Left forelimb (tissue), 1 donor: ENCODE measurements at places on chromosomes 6 and 20.

DNA sequence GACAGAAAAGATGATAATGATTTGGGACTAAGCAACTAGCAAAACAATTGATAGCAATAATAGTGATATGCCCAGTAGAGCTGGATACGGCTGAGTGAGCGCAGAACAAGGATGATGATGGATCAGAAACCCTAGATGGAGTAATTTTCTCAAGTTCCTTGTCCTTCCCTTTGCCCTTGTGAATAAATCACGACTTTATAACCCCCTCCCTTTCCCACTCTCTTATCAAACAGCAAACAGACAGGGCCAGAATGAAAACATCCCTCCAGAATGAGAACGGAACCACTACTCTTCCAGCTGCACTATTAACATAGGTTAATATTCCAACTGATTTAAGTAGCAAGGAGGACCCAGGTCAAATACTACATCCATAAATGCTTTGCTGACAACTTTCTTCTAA is 1.3 kb upstream of the MTFR2 start:
- DNase-seq: no peak

- DNase-seq: no peak
Measured at GRCh38 chr20:47720636-47721427, 64.4 kb downstream of the SULF2 start.

GRCh38 chr20:5122873-5123260 is 3.1 kb upstream of the PCNA start:
- DNase-seq: no peak

GRCh38 chr6:27814665-27815424 is 97.4 kb downstream of the OR2B2 start:
- peak; percentile 84 for DNase-seq

GRCh38 chr6:88166493-88167351 is 575 bp upstream of the CNR1 start:
- DNase-seq: no peak

GRCh38 chr6:151084275-151084674 is 155.5 kb upstream of the AKAP12 start:
- no peak for DNase-seq

- no peak for DNase-seq
Measured at GRCh38 chr6:3918469-3918868, 69.3 kb downstream of the FAM50B start.

- no peak for DNase-seq
Measured at GRCh38 chr6:155936551-155936950, 480.9 kb upstream of the NOX3 start.

DNA sequence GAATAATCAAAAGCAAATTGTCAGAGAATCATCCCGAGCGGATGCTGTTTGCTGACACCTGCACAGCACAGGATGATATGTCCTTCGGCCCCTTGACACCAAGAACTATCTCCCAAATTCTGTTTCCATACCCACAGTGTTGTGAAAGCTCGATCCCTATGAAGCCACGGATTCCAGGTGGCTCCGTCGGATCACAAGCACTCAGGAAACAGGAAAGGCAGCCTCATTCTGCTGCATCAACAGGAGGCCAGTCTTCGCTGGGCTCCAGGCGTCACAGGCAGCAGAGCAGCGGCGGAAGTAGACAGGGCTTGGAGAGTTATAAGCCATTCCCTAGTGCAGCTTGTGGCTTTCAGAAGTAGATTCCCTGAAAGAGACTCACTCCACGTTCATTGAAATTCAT is 342.3 kb downstream of the C6orf118 start:
- DNase-seq: no peak

DNA sequence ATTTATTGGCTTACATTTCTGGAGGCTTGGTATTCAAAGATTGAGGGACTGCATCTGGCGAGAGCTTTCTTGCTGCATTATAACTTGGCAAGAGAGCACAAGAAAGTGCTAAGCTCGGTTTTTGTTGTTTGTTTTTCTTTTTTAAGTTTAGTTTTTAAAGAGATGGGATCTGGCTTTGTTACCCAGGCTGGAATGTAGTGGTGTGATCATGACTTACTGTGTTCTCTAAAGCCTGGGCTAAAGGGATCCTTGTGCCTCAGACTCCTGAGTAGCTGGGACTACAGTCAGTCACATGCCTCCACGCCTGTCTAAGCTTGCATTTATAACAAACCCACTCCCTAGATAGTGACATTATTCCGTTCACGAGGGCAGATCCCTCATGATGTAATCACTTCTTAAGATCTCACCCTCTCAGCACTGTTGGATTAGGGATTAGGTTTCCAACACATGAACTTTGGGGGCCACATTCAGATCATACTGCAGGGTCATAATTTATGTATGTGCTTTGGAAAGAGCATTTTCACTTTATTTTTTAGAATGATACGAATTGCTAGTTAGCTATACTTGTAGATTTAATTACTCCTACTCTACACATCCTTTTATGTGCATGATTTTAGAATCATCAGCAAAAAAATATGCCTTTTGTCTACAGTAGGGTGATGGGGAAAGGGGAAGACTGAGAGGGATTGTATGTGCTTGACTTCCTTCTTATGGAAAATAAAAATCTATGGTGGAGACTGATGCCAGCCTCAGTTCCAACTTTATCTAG is 167.8 kb downstream of the JARID2 start:
- no peak for DNase-seq

DNA sequence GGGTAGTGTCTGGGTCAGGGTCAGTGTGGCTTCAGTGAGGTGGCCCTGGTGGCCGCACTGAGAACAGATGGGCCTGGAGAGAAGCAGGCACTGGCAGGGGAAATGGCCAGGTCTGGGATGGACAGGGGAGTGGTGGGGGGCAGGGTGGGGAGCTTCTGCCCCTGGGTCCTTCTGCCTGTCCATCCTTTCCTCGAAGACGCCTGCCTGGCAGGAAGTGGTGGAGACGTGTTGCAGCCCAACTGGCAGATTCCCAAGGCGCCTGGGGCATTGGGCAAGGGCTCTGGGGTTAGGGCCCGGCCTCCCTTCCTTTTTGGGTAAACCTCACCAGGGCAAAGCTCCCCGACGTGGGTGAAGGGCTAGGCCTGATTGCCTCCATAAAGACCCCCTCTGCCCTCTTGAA is 10.4 kb downstream of the SRC start:
- DNase-seq: no peak

GRCh38 chr20:8425016-8425415 is 292.9 kb downstream of the PLCB1 start:
- no peak for DNase-seq

- DNase-seq: no peak
Measured at GRCh38 chr20:16760431-16761304, 12.5 kb downstream of the OTOR start.

- no peak for DNase-seq
Measured at GRCh38 chr6:134256862-134257261, 61.0 kb downstream of the SGK1 start.

DNA sequence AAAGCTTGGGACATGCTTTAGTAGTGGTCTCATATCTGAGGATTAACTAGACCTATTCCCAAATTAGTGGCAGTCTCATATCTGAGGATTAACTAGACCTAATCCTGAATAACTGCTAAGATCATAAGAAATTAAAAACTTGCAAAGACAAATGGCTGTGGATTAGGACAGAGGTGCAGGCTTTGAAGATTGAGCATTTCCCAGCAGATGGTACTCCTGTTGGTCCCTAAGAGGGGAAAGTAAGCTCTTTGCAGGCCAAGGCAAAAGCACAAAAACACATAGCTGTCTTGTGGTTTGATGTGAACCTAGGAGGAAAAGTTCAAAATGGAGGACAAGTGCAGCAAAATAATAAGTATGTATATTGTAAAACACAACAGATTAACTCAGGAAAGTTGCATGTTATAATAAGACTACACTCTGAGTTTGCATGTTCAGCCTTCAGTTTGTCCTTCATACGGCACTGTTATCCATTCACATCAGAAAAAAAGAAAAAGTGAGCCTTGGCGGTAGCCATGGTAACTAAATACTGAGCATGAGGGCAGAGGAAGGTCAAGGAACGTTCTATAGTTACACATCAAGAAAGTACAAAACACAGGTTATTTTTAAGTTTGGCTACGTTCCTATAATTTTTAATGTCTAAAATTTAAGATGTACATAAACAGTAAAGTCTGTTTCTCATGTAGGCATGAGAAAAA is 62.8 kb downstream of the FILIP1 start:
- DNase-seq: no peak

- DNase-seq: no peak
Measured at GRCh38 chr20:42152575-42152974, 534.4 kb upstream of the CHD6 start.

GRCh38 chr20:57717797-57718196 is 8.0 kb upstream of the PMEPA1 start:
- DNase-seq: no peak

DNA sequence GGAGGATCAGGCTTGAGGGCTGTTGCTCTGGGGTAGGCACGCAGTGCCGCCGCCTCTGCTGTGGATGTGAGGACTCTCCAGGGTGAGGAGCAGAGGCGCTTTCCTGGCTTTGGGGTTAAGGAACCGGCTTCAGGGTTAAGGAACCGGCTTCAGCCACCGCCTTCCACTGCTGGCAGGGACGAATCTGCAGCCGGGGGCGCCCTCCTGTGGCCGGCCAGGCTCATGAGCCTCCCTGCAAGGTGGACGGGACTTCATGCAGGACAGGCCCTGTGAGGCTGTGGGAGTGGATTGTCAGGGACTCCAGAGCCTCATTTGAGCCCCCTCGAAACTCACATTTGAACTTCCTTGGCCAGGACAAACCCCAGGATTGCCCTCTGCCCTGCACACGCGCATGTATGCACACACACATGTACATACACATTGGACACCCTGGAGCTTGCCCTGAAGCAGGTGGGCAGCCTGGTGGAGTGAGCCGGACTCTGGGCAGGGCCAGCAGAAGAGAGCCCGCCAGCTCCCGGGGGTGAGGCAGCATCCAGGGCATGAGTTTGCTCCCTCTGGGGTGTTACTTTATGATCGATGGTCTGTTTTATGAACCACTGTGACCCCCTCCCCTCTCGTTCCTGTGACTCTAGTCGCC is 146.9 kb downstream of the PHACTR3 start:
- DNase-seq: peak; percentile 86

- DNase-seq: no peak
Measured at GRCh38 chr6:167819576-167819975, 7.1 kb upstream of the AFDN start.

DNA sequence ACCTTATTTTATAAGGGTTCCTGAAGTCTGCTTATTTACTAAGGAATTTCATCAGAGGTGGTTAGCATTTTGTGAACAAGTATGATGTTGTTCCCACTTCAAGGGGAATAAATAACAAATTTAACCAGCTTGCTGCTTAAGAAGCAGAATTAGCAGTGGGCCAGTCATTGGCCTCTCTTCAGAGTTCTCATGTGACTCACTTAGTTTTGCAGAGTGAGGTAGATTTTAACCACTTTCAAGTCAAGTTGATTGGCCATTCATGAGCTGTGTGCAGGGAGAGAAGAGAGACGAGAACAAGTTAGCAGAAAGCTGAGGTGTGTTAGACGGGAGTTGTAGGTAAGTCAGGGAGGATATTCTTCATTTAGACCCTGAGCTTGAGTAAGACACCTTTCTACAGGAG is 18.1 kb downstream of the TOP1 start:
- no peak for DNase-seq

GRCh38 chr20:41003143-41003935 is 25.3 kb upstream of the TOP1 start:
- DNase-seq: no peak

DNA sequence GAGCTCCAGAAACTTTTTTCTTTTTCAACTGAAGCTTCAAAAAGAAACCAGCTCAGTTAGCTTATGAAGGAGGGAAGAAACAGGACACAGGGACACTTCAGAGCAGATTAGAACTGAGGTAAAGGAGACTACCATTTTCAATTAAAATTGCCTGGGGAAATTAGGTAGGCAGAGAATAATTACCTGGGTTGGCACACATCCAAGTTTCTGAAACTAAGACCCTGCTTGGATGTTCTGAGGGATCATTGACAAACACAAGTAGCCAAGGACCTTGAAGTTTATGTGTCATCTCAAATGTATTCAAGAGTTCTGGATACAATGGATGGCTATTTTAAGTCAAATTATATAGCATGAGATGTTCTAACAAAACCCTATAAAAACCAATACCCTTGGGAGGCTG is 137.6 kb downstream of the PLCB4 start:
- DNase-seq: no peak

DNA sequence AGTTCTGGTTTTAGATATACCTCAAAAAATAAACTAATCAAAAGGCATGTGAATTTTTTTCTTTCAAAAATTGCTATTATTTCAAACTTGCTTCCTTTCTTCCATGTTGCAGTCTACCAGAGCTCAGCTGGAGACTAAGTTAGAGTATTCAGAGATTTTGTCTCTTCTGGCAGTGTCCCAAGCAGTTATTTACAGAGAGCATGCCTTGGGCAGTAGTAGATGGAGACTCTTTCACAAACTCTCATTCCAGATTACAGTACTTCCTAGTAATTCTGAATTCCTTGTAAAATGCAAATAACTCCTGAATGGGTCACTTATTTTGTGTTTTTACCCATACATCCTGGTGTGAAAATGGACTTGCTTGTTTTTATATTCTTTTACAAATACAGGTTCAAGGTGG is 703.4 kb downstream of the EPHA7 start:
- DNase-seq: no peak

- DNase-seq: no peak
Measured at GRCh38 chr6:16229700-16230099, 8.7 kb upstream of the GMPR start.

DNA sequence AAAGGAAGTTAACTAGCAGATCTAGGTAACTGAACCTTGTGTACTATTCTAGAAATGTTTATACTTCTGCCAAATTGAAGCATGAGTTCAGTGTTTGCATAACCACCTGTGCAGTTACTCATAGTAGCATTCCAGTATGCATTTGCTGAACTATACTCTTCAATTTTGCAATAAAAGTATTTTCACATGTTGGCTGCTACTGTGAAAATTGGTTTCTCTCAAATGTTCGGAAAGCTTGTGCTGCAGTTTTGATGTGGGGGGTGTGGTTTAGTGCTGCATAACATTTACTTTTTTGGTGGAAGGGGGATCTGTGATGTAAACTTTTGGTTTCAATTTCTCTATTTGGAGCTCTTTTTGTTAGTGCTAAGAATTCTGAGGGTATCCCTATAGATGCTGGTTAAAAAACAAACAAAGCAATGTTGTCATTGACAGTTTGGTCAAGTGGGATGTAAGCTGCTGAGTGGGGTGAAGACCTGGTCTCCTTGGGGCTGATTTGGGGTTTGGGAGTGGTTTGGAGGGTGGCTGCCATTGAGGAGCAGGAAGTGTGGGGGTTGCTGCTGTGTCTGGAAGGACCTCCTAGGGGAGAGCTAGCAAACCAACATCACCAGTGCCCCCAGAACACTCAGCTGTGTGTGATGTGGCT is 87.8 kb downstream of the CARMIL1 start:
- no peak for DNase-seq

DNA sequence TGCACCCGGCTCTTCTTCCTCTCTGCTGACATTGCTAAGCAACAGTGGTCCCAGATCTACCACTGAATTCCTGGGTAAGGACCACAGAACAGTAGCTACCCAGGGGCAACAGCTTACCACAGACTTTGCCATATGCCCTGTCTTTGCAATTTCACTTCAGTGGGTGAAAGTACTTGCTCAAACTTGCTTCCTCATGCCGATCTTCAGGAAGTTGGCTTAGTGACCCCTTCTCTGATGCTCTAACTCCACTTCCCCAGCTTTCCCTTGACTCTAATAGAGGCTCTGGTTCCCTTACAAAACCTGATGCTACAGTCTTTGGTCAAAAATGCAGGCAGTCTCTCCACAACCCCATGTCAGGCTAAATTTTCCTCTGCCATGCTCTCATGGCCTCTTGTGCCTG is 3.3 kb upstream of the TAAR5 start:
- DNase-seq: no peak
